Cerebellar cortex (tissue), 1 donor: ENCODE measurements at places on chromosomes 6 and 20.

DNA sequence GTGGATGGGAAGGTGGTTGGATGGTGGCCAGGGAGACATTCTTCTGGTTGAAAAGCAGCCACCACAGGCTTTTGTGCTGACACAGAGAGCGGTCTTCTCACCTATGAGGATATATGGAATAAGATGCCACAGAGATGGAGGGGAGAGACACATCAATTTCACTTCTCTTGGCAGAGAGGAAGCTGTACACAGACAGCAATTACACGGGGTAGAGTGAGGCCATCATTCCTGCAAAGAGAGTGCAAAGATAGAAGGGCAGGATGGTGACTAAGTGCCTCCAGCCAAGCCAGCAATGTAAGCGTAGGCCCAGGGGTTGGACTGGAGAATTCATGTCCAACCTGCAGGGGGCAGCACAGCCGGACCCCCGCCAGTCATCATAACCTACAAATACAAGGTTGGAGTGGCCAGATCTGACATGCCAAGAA, 56.4 kb downstream of the NRN1 start:
- peak; percentile 6 for DNase-seq

DNA sequence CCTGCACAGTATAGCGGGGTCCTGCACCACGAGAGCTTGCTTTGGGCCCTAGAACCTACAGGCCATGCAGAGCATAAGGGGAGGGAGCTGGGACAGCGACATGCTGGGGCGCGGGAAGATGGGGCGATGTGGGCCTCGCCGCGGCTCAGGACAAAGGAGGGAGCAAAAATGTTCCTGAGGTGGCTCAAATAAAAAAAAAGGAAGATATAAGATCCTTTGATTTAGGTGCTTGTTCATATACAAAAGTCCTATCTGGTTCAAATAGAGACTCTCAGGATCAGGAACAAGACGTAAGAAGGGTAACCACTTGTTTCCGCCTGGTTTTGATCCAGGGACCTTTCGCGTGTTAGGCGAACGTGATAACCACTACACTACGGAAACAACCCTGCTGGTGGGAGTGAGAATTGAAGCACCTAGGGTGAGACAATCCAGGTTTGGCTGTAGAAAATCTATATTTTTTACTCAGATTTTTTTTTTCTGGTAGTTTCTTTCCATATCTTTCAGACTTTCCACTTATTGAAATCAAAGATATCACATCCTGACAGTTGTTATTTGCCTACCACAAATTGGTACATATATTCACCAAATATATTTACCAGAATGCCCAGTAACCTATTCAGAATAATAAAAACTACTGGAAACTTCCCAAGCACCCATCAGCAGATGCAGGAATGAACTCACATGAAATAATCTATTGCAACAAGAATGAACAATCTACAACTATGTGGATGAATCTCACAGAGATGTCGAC, 177.9 kb upstream of the ZNF184 start:
- DNase-seq = peak; percentile 80

- no peak for DNase-seq
Observed at GRCh38 chr20:34886122-34886521, 9.7 kb downstream of the ACSS2 start.

GRCh38 chr20:59782986-59783640, 150.3 kb downstream of the SYCP2 start:
- peak; percentile 80 for DNase-seq

DNA sequence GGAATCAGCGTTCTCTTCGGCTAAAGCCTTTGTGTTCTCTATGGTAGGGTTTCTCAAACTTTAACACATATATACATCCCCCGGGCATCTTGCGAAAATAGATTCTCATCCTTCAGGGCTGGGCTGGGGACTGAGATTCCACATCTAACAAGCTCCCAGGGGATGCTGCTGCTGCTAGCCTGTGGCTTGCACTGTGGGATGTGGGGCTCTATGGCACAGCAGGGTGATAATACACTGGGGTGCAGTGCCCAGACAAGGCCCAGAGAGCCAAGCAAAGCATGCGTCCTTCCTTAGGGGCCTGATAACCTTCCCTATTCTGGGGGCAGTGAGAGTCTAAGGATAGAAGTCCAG, 102.0 kb downstream of the LAMP5 start:
- no peak for DNase-seq

GRCh38 chr20:44614525-44614924, 32.1 kb downstream of the PKIG start:
- DNase-seq = peak; percentile 21

DNA sequence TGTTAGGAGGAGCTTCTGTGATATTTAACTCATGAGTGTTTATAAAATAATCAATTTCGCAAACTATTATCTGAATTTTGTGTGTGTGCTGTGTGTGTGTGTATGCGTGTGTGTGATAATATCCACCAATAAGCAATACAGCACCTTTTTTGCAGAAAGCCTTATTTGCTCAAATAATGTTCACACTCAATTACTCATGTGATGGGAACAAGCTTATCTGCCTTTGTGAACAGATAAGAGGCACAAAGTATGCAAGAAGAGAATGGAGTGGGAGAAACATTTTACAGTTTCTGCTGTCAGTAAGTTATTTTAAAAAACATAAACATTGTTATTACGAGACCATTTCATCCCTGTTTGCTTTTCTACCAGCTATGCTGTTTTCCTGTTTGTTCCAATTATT, 36.7 kb upstream of the PTPRK start:
- no peak for DNase-seq
